Kidney epithelial cell (primary cell): ENCODE measurements at places on chromosomes 6 and 20. TPM values are rescaled to one million over a fixed set of nuclear protein-coding genes. Genes with fewer than 3 reads are reported as not detected.

WFDC10B gene
- total RNA-seq, result not detected in 2 replicates

FAM209B gene
- total RNA-seq, result 0.48 TPM in 1 of 2 replicates, not detected in the other

IL17F gene
- not detected in 2 replicates for total RNA-seq

OR12D3 gene
- total RNA-seq, result not detected in 2 replicates

FAXC gene
- 7.5 and 10.1 TPM in 2 replicates for total RNA-seq

CEBPB gene
- total RNA-seq, result 105 and 117 TPM in 2 replicates

COL12A1 gene
- 19.2 and 24.3 TPM in 2 replicates for total RNA-seq

HSD17B8 gene
- total RNA-seq, result 11.4 and 13.1 TPM in 2 replicates

MYH7B gene
- total RNA-seq, result 0.04 and 0.21 TPM in 2 replicates

KIF6 gene
- 0.33 and 0.68 TPM in 2 replicates for total RNA-seq

SFTA2 gene
- total RNA-seq, result 1.0 TPM in 1 of 2 replicates, not detected in the other
